ENCODE measurements at places on chromosomes 3 and 15.

DNA sequence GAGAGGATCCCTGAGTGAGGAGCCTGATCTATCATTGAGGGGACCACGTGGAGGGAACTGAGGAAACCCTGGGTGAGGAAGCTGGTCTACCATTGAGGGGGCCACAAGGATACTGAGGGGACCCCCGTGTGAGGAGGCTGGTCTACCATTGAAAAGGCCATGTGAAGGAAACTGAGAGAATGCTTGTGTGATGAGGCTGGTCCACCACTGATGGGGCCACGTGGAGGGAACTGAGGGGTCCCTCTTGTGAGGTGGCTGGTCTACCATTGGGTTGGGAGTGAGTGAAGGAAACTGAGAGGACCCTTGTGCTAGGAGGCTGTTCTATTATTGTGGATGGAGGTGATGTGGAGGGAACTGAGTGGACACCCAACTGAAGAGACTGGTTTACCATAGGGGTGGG, 161.3 kb downstream of the FBLN2 start:
- no peak for DNase-seq

- DNase-seq: no peak
These were observed 115.6 kb downstream of the ADAMTSL3 start for GRCh38 chr15:83769411-83769999.

DNA sequence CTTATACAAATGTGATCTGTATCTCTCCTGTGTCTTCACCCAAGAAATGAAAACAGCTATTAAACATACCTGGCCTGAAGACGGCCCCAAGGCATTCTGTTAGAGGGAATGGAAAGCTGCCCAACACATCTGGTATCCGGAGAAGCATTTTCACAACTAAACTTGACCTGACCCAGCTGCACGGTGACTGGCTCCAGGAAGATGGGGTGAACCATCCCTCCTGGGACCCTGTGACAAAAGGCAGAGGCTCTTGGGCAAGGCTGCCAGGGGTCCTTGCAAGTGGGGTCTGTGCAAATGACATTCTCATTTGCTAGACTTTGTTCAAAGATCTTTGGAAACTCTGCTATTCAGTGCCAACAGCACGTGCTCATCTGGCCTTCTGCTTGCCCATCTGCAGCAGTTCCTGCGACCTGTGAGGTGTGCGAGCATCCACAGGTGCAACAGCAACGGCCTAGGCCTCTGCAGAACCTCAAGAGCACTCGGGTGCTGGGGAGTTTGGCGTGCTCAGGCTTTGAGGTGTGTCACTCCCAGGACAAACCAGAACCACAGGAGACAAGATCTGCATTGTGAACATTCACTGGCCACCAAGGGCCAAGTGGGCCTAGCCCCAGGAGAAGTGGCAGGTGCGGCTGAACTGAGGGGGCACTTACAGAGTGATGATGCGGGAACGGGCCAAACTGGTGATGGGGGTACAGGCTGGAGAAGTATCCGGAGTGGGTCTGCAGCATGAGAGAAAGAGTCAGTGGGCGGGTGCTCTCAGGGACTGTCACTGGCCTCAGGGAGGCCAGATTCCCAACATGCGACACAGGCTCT, 71.8 kb downstream of the SENP2 start:
- DNase-seq: no peak

DNA sequence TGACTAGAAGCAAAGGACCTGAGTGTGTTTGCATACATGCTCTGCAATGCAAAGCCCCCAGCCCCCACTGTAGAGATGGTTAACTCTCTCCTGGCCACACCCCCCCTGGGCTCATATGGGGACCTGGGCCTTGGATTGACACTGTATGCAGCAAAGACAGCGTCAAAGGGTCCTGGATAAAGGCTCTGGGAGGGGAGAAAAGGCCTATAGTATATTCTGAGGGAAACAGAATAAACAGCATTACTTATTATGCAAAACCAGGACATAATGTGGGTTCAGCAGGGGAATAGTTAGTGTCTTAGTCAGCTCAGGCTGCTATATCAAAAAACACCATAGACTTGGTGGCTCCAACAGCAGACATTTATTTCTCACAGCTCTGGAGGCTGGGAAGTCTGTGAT, 158.7 kb downstream of the APBA2 start:
- no peak for DNase-seq

DNA sequence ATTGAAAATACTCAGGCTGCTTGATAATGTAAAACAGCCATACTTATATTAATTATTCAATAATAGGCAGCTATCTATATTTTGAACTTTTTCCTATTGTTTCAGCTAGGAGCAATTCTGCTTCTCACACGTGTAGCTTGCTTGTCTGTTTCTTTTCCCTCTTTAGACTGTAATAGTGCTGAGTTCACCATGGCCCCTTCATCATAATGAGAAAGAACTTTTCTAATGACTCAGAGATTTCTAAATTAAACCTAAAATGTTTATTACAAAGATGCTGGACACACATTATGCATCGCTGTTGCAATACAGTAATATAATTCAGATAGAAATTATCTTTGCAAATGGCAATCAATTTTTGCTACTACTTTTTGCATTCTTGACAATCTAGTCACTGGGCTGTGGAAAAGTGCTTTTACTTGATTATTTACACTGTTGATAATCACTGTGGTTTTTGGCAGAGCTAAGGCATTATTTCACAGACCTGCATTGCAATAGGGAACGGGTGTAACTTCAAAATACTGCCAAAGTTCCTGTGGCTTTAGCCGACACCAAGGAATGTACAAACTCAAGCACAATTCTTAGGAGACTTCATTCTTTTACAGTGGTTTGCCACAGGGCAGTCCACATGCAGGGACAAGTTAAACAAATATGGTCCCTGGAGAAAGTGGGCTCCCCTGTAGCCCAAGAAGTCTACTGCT, 281.0 kb upstream of the TBL1XR1 start:
- DNase-seq: no peak

DNA sequence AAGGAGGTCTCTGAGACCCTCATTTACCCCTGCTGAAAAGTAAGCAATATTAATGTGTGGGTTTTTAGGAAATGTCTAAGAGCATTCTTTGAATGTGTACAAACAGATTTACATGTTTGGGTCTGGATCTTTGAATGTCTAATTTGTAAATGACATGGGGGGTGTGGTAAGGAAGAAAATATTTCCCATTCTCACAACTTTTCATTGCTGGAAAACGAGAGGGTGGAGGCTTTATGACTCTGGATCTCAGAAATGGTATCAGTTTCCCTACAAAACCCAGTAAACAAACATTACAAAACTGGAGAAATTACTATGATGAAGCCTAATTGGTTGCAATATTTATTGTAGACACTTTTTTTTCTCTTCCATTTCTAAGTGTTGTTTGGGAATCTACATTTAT, 98.1 kb upstream of the FOXB1 start:
- DNase-seq: no peak

GRCh38 chr3:184242297-184242685, 6.5 kb downstream of the ALG3 start:
- no peak for DNase-seq

- no peak for DNase-seq
These were observed 76.8 kb downstream of the ZPLD1 start for GRCh38 chr3:102511639-102512038.

DNA sequence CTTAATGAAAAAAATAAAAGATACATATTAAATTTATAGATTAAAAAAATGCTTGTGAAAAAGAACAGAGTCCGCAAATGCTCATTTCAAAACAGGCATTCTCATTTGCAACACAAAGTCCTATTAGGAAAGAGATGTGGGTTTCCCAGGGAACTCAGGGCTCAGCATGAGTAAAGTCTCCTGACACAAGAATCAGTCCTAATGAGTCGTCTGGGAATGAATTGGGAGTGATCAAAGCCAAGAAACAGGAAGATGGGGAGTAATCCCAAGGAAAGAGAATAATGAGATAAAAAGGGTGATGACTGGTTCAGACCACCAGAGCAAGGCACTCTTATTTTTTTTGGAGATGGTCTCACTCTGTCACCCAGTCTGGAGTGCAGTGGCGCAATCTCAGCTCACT, 443.7 kb downstream of the NR2F2 start:
- no peak for DNase-seq

DNA sequence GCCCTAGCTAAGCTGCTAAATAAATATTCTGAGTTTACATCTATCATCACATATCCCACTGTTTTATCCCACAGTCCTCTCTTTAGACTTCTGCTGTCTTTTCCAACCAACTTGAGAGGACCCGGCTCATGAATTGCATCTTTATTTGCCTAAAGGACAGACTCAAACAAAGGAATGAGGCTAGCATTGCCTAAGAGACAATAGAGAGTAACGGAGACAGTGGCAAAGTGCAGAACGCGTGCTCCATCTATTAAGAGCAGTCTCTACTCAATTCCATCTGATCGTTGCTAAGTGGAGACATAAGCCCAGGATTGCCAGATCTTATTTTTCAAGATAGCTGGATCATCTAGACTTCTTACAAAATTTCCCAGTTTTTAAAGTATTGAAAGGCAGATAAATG, 2.3 kb downstream of the ADAMTSL3 start:
- no peak for DNase-seq

- no peak for DNase-seq
These were observed 507.2 kb downstream of the MAGI1 start for GRCh38 chr3:65531499-65531898.

GRCh38 chr15:73212424-73212823, 156.3 kb downstream of the HCN4 start:
- DNase-seq: no peak

DNA sequence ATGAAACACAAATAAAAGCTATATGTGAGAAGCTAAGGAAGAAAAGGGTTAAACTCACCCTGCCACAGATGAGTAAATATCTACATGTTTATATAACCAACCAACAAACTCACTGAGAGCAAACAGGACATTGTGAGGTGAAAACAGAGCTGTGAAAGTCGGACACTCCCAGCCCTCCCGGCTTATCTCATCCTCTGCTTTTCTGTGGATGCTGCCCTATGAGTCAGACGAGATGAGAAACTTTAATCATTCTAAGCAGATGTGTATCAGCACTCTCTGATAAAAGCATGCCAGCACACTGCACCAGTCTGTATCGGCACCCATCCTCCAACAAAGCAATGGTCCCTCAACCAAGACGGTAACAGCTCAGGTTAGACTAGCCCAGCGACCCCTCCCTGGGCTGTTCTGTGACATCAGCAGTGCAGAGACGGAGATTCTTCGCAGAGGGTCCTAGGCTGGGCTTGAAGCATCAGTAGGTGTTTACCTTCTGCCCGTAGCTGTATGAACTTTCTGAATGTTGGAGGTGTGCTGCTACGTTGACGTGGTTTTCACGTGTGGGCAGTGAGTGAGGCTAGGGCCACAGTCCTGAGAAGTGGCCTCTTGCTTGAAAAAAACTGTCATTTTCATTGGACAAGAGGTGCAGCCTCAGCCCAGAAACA, 119.8 kb upstream of the ALDH1A3 start:
- DNase-seq: no peak

GRCh38 chr3:177446165-177446601, 248.9 kb upstream of the TBL1XR1 start:
- no peak for DNase-seq

DNA sequence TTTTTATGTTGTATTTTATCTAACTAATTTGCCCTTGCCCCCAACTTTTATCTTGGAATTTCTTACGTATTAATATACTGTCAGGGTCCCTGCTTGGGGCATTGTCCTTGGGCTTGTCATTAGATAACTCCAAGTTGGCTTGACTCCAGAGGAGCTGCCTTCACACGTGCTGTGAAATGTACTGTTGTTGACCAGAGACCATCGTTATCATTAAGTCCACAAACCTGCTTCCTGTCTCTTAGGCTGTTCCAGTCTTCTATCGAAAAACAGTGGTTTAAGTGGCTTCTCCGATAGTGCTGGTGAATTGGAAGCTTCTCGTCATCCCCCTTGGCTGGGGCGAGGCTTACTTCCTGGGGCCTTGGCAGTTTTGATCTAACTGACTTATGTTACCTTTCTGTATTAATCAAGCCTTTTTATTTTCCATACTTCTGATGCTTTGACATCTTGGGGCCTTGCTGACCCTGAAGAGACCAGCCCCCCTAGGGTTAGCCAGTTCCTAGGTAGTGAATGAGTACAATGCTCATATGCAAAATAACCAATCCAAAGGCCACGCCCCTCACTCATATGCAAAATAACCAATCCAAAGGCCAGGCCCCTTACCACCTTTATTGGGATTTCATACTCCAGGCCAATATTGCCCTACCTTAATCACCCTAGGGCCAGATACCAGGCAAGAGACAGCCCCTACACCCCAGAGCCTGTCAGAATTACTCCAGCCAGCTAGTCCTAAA, 164.5 kb downstream of the IGF1R start:
- no peak for DNase-seq

GRCh38 chr3:154786724-154787123, 293.4 kb upstream of the MME start:
- DNase-seq: no peak
